ENCODE measurements at places on chromosomes 13 and 19.

DNA sequence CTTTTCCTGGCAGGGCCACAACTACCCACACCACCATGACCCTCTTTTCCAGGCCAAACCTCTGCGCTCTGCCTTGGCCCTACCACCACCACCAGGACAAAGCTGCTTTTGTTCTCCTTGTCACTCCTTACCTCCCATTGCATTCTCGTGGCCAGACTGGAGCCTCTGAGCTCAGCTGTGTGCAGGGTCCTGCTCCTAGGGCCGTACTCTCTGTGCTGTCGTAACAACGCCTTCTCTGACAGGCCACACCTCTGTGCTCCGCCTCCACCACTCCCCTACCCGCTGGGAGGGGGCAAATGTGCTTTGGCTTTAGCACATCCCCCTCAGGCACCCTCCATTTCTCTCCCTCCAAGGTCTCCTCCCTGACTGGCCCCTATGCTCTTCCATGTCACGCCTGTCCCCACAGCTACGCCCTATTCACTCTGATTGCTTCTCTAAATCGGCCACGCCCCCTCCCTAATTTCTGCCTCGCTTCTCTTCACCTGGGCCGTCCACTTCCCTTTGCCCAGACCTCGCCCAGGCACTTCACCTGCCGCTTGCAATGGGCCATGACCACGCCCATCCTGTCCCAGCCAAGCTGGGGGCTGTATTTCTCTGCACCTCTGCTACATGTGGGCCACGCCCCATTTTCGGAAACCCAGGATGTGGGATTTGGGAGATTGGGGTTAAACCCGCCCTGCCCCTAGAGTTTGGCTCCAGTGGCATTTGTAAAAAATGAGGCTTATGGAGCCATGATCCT lies 472.3 kb downstream of the KLF12 start:
- no peak for DNase-seq

GRCh38 chr13:98468929-98469328 lies 108.0 kb downstream of the STK24 start:
- DNase-seq = no peak

GRCh38 chr19:29887442-29887855 lies 54.6 kb upstream of the URI1 start:
- DNase-seq = no peak

- no peak for DNase-seq
Measured at GRCh38 chr13:44967704-44968433, 21.4 kb downstream of the NUFIP1 start.

GRCh38 chr13:67829641-67830040 lies 599.5 kb upstream of the PCDH9 start:
- DNase-seq = no peak

GRCh38 chr13:42752731-42753130 lies 28.7 kb upstream of the FAM216B start:
- DNase-seq = no peak

GRCh38 chr19:40348961-40349507 lies 539 bp downstream of the PLD3 start:
- peak; percentile 11 for DNase-seq

DNA sequence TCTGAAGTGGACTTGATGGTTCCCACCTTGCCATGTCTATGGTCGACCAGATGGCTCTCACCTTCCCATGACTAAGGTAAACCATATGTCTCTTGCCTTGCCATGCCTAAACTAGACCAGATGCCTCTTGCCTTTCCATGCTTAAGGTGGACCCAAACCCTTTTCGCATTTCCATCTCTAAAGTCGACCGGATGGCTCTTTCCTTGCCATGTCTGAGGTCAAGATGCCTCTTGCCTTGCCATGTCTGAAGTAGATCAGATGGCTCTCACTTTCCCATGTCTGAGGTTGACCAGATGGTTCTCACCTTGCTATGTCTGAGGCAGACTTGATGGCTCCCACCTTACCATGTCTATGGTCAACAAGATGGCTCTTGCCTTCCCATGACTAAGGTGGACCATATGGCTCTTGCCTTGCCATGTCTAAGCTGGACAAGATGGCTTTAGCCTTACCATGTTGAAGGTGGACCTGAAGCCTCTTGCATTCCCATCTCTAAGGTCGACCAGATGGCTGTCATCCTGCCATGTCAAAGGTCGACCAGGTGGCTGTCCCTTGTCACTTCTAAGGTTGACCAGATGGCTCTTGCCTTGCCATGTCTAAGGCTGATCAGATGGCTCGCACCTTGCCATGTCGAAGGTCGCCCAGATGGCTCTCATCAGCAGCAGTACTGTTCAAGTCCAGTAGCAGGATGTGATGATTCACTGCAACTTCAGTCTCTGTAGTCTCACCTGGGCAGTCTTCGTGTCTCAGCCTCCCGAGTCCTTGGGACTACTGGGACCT lies 1439.4 kb downstream of the UQCRFS1 start:
- DNase-seq = no peak

DNA sequence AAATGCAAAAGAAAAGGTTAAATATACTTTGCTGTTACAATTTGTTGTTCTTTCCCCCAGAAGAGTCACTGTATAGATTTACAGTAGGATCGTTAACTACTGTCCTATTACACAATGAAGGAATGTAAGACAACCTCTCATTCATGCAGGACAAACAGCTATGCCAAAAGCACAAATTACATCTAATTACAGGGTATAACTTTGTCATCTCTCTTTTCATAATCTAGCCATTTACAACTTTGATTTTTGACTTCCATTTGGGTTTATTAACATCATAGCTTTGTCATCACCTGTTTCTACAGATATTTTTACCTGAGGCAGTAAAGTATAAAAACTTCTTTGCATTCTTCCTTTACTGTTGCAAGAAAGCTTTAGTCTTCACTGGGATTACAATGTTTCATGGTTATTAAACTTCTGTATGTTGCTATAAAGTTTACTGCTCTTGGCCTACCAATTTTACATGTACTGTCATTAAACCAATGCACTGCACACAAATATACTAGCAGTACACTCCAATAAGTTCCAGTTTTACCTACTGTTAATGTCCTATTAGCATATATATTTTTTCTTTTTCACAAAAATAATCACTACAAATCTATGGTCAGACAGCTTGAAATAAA lies 18.9 kb downstream of the MICU2 start:
- no peak for DNase-seq

DNA sequence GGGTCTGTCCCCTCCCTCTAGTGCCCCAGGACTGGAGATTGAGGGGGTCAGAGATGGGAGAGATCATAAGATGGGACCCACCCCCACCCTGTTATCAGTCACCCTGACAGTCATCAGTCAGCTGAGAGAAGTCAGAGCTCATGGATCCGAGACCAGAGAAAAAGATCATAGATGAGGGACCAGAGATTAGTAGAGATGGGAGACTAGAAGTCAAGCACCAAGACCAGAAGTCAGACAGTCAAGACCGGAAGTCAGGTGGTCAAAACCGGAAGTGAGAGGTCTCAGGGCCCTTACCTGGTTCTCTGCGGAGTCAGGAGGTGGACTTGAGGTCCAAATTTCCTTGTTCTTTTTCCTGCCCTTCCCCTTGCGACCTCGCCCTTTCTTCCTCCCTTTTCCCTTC lies 7.0 kb downstream of the COL5A3 start:
- DNase-seq = no peak

DNA sequence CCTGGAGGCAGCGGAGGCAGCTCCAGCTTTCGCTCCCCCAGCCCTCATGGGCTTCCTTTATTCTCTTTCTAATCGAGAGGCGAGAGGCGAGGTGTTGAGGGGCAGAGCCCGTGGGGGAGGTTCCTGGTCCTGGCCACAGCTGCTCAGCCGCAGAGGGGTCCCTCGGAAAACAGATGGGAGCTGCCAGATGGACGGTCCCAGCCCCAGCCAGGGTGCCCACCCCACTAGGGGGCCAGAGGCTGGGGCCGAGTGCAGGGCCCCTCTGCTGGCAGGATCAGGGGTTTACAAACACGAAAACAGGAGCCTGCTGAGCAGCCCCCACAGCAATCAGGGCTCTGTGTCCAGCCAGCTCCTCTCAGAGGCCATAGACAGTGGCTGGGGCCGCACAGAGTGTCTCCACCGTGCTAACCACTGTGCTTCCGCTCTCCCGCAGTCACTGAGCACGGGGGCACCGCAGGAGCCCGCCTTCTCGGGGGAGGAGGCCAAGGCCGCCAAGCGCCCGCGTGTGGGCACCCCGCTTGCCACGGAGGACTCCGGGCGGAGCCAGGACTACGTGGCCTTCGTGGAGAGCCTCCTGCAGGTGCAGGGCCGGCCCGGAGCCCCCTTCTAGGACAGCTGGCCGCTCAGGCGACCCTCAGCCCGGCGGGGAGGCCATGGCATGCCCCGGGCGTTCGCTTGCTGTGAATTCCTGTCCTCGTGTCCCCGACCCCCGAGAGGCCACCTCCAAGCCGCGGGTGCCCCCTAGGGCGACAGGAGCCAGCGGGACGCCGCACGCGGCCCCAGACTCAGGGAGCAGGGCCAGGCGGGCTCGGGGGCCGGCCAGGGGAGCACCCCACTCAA lies 182.2 kb downstream of the KDM4B start:
- DNase-seq = no peak

- no peak for DNase-seq
Measured at GRCh38 chr13:36518707-36519106, 86.4 kb downstream of the CCNA1 start.

- DNase-seq = peak; percentile 68
Measured at GRCh38 chr13:98033277-98034247, 80.1 kb downstream of the IPO5 start.

DNA sequence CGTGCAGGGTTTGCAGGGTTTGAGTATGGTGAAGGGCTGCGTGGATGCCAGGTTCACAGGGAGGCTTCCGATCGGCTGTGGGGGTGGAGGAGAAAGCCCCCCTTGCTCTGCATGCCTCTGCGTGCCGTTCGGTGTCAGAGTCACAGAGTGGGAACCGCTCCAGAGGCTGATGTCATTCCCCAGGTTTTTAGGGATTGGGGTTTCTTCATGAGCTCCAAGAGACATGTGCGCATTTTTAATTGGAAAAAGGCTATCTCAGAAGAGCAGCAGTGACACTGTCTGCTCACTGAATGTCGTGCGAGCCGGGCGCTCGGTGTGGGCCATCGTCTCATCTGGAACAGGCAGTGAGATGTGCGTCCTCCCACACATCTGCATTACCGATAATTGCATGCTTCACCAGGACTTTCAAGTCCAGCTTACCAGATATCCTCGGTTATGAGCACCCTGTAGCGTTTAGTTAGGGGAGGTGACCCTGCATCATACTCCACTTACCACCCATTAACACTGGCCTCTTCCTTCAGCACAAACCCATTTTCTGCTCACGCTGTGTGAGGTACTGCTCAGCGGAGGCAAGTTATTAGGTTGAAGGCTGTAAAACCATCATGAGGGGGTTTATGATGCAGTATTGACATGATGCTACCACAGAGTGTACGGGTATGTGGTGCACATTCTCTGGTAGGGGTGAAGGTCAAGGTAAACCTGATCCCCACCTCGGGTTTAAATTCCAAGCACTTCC lies 1.7 kb downstream of the MCF2L start:
- no peak for DNase-seq

DNA sequence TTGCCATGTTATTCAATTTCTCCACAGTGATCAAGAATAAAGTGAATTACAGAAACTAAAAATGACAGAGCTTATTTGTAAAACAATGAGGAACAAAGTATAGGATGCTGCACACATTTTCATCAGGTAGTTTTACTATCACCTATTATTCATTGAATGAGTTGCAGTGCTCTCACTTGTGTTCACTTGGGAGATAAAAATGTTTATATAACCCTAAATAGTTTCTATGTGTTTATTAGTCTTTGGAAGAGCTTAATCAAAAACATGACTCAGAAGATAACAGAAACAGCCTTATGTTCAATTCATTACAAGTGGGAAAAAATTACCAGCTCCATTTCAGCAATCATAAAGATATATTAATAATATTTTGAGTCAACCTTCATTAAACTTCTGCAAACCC lies 796.2 kb downstream of the SLITRK1 start:
- no peak for DNase-seq

- DNase-seq = no peak
Measured at GRCh38 chr19:5637971-5638370, 15.1 kb downstream of the SAFB start.

- DNase-seq = no peak
Measured at GRCh38 chr19:3634496-3635045, 8.0 kb upstream of the CACTIN start.

DNA sequence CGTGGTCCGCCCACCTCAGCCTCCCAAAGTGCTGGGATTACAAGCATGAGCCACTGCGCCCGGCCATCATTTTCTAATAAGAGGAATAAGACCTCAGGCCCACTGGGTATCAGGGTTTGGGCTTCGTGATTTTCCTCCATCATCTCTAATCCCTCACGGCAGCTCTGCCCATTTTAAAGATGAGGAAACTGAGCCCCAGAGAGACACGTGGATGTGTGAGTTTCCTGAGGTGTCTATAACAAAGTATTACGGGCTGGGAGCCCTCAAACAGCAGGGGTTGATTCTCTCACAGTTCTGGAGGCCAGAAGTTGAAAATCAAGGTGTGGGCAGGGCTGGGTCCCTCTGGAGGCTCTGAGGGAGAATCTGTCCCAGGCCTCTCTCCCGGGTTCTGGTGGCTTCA lies 33.7 kb downstream of the MYO9B start:
- DNase-seq = no peak

- DNase-seq = no peak
Measured at GRCh38 chr19:45501730-45502014, 3.4 kb downstream of the PPM1N start.

DNA sequence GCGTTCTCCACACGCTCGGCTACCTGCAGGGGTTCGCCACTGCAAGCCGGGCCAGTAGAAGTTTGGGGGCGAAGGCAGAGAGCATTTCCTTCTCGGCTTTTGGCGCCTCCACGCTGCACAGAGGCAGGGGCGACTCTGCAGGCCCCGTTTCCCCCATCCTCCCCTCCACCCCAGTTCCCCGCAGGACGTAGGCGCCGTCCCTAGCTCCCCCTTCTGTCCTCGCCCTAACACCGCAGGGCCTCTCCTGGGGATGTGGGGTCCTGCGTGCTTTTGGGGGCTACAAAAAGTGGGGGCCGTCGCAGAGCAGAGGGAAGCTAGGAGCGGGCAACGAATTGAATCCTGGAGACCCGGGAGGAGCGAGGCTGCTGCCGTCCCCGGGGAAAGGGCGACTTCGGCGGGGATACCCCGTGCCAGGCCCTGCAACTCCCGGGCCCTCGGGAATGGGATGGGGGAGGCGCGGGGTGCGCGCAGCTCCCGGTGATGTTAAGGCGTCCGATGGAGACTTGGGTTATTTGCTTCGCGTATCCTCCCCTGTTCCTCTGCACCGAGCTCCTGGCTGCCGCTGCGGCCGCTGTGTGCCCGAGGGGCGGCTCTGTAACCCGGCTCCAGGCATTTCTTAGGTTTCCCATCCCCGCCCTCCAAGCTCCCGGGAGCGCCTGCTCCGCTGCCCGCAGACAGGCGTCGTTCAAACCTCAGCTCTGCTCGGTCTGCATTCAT lies 255.9 kb upstream of the SOX21 start:
- no peak for DNase-seq

- no peak for DNase-seq
Measured at GRCh38 chr13:111488486-111489132, 168.2 kb downstream of the TEX29 start.
